ENCODE measurements at places on chromosomes 2 and 18.

DNA sequence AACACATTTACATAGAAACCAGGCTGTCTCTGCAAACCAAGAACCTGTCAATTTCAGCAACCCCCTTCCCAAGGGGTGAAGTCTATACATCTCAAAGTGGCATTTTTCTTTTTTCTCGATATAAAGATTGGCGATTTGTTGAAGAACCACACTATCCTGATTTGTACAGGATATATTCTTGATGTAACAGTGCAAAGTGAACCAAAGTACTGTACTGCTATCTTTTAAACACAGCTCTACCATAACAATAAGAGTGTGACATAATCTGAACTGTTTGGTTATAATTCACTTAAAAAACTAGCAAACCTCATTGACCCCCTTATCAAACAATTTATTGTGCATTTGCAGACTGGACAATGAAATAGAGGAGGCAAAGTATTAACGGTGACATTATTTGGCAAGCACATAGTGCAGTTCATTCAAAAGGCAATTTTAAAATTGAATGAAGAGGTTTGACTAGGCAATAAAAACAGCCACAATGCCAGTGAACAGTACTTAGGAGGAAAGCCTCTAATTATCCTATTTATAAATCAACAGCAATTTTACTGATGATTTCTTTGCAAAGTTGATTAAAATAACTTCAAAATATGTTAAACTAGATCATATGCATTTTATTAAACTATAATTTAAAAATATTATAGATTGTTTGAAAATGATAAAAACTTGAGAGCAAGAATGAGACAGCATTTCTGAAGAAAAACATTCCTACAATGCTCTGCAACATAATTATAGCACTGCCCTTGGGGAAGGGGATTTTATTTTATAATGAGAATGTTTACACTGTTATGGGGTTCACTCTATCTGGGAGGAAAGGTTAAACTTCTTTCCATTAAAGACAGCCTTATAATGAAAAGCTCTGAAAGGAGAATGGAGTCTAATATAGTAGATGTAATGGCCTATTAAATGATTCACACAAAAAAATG is 440.9 kb downstream of the ZEB2 start:
- no peak for DNase-seq

DNA sequence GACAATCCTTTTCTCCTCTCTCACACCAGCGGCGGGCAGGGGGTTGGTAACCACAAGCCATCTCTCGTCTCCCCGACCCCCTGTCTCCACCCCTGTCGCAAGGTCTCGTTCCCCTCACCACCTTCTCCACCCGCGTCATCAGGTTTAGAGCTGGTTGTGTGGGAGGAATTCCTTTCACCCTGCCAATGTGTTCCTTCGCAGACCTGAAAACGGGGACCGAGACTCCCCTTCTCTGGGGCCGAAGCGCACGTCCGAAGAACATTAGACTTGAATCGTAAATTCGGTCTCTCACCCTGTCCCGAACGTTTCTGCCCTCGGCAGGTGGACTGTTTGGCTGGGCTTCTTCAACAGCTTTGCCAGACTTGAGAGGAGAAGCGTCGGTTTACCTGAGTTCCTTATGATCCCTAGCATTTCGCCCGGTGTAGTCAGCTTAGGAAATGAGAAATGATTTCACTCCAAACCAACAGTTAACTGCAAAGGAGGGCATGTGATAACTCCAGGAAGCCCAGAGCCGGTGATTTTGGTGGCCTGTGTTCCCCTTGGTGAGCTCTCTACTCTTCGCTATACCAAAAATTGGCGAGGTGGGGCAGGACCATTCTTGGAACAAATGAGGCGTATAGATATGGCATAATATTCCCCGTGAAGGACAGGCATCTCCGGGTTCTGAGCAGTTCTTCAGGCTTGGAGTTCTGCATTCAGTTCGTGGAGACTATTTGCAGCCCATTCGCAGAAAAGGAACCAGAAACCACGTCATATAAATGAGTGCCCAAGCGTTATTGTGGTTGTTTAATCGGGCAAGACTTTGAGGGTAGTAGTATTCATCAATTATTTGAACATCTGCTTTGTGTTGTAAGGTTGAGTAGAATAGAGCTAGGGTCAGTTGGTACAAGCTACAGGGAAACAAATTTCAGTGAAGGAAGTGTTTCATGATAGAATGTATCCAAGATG is 694 bp downstream of the CFAP36 start:
- DNase-seq: no peak

DNA sequence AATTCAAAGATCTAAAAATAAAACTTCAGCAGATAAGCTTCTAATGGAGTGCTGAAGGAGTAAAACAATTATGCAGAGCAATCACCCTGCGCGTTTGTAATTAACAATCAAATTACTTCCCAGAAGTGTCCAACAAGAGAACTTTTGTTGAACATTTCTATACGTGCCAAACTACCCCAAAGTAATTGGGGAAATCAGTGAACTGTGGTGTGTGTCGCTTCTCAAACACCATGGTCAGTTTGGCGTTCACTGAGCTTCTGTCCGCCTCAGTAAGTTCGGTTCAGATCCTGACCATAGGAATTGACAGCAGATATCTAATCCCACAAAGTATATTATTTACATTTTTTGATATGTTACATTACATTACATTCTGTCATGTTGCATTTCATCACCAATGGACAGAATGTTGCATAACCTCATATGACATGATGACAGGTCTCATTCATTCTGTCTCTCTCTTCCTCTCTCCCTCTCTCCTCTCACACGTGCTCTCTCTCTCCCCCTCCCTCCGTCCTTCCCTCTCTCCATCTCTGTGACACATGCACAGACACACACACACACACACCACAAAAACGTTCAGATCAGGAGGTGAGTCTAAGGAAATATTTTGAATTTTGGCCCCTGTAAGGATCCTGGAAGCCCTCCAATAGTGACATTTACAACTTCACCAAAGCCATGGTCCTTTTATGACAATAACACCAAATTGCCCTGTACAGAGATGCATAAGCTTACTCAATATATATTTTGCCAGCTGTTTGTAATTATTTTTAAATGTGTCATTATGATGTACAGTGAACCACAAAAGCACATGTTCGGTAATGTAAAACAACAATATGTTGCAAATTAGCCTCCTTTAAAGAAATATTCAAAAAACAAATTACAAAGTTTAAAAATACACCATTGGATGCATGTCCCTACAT is 269.2 kb downstream of the FIGN start:
- no peak for DNase-seq

DNA sequence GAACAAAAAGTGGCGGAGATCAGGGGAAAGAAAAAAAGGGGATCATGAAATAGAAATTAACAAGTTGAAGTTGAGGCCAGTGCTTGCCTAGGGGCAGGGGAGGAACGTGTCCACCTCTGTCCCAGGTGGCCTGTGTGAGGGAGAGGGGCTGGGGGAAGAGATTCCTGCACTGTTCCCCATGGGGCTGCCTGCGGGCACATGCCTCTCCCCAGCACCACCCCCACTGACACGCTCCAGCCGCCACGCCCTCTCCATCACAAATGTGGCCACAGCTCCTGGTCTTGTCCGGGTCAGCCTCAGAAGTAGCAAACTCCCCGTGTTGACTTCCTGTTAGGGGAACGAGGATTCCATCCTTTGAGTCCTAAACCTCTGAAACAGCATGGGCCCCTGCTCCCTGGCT is 161.2 kb downstream of the GLI2 start:
- DNase-seq: no peak

DNA sequence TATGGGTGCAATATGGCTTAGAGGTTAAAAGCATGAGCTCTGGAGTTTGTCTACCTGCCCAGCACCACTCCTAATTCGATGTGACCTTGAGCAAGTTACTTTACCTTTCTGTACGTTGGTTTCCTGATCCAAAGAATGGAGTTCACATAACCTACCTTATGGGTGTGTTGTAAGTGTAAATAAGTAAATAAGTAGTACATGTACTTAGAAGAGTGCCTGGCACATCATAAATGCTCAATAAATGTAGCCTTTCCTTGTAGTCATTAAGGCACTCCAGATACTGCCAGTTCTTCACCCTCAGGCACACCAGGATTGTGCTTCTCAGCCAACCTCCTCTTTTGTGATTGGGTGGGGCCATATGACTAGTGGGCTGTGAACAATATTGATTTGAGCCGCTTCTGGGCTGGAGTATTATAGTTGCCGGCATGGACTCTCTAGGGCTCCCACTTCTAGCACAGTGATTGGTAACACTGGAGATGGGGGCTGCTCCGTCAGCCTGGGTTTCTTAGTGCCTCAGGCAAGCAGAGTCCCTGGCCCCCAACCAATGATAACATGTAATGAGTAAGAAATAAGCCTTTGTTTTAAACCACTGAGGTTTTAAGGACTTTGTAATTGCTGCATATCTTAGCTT is 101.7 kb upstream of the NOSTRIN start:
- peak; percentile 28 for DNase-seq

DNA sequence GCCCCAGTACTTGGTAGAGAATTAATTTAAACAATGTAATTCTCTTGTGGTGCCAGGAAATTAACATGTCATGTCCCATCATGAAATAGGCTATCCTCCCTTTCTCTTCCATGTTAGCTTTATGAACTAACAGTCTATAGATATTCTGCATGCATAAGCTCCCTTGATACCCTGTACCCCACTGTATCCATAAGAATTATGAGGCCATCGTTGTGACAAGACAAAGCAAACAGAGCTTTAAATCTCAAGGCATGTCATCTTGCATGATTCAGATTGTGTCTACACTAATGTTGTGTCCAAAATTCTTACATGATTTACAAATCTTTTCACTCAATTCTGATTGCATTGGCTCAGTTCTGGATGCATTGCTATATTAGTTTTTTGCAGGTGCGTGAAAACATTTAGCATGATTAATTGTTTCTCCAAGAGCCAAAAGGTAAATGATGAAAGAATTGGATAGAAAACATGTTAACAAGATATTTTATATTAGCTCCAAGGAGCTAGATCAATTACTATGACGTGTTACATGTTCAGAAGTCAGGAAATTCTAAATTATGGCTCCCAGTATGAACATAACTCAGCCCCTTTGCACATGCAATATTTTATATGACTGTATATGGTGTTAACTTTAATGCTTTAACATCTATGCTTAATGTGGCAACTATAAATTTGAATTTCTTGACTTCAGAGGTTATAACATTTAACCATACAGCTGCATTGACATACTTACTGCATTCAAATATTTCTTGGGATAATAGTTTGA is 620.3 kb downstream of the SLC4A3 start:
- no peak for DNase-seq

GRCh38 chr2:180463608-180464007 is 456.5 kb upstream of the CWC22 start:
- no peak for DNase-seq

- DNase-seq: peak; percentile 78
These were observed 120.8 kb upstream of the STK17B start for GRCh38 chr2:196291873-196292800.

GRCh38 chr2:86295066-86295465 is 42.4 kb downstream of the REEP1 start:
- no peak for DNase-seq

DNA sequence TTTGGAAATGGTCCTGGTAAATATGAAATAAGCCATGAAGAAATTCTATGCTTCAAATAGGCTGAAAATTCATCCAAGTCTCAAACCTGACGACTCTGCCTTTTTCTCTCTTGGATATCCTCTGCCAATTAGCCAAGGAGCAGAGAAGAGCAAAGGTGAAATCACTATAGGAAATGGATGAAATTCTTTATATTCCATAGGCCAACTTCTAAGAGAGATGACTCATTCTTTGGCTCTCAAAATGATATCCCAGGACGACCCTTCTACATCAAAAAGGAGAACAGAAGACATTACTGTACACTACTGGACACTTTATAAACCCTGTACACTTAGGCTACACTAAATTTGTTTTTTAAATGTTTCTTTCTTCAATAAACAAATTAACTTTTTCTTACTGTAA is 22.7 kb downstream of the PDE1A start:
- DNase-seq: peak; percentile 45

DNA sequence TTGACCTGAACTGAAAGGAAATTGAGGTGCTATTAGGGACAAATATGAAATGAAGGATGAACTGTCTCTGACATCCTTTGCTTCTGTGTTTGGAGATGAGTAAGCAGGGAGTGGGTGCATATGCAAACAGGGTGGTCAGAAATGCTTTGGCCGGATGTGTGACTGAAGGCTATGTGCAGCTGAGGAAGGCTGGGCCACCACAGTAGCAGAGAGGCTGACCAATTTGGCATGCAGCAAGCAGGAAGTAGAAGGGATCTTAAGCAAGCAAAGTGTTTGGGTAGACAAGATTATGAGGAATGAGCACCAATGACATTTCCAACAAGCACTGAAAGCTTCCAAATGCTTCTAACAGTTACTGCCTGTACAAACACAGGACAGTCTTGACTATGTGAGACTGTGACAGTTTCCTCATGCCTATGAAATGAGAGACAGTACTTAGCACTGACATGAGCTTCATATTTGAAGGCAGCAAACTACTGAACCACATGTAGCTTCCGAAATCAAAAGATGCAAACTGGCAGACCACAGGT is 3.3 kb upstream of the ACTR3 start:
- DNase-seq: peak; percentile 40

GRCh38 chr2:101253703-101254450 is 1.2 kb downstream of the CNOT11 start:
- no peak for DNase-seq

Measured in astrocyte of the cerebellum (primary cell).